ENCODE measurements at places on chromosomes 5 and 9. TPM values are rescaled to one million over a fixed set of nuclear protein-coding genes. Genes with fewer than 3 reads are reported as not detected.

The AMBP gene
- not detected for total RNA-seq

The DCANP1 gene
- total RNA-seq: not detected

GRCh38 chr9:1354086-1354485 lies 303.9 kb downstream of the DMRT2 start:
- H3K27me3 ChIP-seq: no peaks in the 10 kb centered on the region
- no peak overlapping the region for H3K27ac ChIP-seq
- H3K36me3 ChIP-seq: no peaks in the 10 kb centered on the region
- DNase-seq: no peak
- no peaks in the 10 kb centered on the region for H3K4me1 ChIP-seq

- H3K4me3 ChIP-seq: no peak overlapping the region
- H3K4me1 ChIP-seq: no peaks in the 10 kb centered on the region
Measured at GRCh38 chr9:92989561-92989960, 42.2 kb downstream of the FGD3 start.

GRCh38 chr5:57569601-57570000 lies 87.0 kb upstream of the ACTBL2 start:
- H3K36me3 ChIP-seq: no peaks in the 10 kb centered on the region
- no peak overlapping the region for H3K27ac ChIP-seq
- H3K4me3 ChIP-seq: no peak overlapping the region
- no peaks in the 10 kb centered on the region for H3K4me1 ChIP-seq
- no peak for DNase-seq

DNA sequence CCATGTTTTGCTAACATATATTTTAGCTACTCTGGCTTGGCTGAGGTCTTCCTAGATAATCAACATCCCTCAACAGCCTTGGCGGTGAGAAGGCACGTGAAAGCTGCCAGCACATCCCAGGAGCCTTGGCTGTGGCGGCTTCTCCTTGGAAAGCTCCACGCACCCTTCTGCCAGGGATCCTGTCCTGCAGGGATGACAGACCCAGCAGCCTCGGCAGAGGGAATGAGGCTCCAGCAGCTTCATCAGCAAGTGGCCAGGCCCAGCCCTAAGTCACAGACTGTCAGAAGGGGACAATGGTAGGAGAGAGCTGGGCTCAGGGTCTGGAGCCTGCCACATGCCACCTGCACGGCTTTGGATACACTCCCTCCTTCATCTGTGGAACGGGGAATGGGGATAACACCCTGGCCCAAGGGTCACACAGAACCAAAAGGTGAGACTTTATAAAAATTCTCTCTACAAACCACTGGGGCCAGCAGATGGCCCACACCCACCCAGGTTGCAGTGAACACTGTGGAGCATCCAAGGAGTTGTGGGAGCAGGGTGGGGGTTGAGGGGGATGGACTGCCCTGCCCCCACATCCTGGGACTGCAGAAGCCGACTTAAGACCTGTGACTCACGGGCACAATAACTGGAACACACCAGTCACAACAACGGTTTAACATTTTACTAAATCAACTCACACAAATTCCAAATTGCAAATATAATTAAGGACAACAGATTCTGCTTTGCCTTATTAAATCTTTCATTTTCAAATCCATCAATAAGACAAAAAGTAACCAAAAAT lies 65.1 kb downstream of the MACROH2A1 start:
- H3K27ac ChIP-seq: no peak overlapping the region
- no peaks in the 10 kb centered on the region for H3K27me3 ChIP-seq
- DNase-seq: no peak
- H3K36me3 ChIP-seq: peaks cover 38% of the 10 kb centered on the region

DNA sequence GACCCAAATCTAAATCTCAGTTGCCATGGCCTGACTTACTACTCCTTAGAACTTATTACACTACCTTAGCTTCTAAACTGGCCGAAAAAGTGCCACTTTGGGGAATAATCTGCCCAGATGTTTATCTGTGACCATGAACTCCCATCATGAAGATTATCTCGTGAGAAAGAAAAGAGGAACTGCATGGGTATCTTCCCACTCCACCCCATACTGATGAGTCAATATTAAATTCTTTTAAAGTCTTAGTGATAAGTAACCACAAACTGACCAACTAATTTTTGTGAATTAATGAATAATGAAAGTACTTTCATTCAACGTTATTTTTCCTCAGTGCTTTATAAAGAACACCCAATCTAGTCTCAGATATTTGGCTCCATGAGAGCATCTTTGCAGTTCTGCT lies 493.5 kb downstream of the EBF1 start:
- no peak overlapping the region for H3K4me3 ChIP-seq
- no peaks in the 10 kb centered on the region for H3K36me3 ChIP-seq
- H3K4me1 ChIP-seq: no peaks in the 10 kb centered on the region
- H3K27ac ChIP-seq: no peak overlapping the region
- no peaks in the 10 kb centered on the region for H3K27me3 ChIP-seq

DNA sequence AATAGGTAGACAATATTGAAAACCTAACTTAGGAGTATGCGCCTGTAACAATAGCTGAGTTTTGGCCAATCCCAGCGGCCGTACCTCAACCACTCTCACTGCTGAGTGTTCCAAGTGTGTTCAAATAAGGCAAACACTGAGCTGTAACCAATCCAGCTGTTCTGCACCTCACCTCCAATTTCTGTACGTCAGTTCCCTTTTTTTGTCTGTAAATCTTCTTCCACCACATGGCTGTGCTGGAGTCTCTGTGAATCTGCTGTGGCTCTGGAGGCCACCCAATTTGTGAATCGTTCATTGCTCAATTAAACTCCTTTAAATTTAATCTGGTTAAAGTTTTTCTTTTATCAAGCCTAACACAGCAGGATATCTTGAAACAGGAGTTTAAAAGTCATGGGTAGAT lies 116.3 kb downstream of the SLC28A3 start:
- H3K27ac ChIP-seq: no peak overlapping the region
- no peak for DNase-seq
- H3K4me1 ChIP-seq: no peaks in the 10 kb centered on the region
- H3K4me3 ChIP-seq: no peak overlapping the region
- H3K36me3 ChIP-seq: no peaks in the 10 kb centered on the region
- H3K27me3 ChIP-seq: no peaks in the 10 kb centered on the region

DNA sequence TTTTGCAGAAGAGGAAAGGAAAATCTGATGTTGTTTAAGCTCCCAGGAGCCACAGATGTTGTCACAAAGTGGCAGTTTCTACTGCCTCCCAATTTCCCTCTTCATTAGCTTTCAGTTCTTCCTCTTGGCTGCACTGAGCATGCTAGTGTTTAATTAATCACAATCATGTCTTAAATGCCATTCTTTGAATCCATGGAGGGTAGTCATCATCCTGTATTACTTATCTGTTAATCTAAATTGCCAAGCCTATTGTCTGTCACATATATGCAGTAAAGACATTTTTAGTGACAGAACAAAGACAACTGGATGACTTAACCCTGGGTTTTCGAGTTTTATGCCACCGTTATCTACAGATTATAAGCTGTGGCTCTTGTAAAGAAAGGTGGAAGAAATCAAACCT lies 14.7 kb downstream of the KLHL9 start:
- no peak for DNase-seq
- H3K36me3 ChIP-seq: peaks cover 28% of the 10 kb centered on the region
- no peaks in the 10 kb centered on the region for H3K27me3 ChIP-seq
- H3K4me1 ChIP-seq: no peaks in the 10 kb centered on the region
